ENCODE measurements at places on chromosomes 13 and 19. TPM values are rescaled to one million over a fixed set of nuclear protein-coding genes. Genes with fewer than 3 reads are reported as not detected.

Gene C3
- 35.3 TPM for total RNA-seq

Gene ZNF534
- total RNA-seq = not detected

Gene ZNF350
- 9.4 TPM for total RNA-seq

Gene KASH5
- not detected for total RNA-seq

Gene ZNF296
- total RNA-seq = 10.7 TPM

Gene CALR3
- not detected for total RNA-seq

Gene SLC1A6
- not detected for total RNA-seq

Gene ATP8B3
- not detected for total RNA-seq

Gene ADGRE2
- total RNA-seq = not detected

Gene C19orf33
- 285 TPM for total RNA-seq

Gene ZNF471
- 1.8 TPM for total RNA-seq

Gene HMG20B
- 161 TPM for total RNA-seq

Gene WDR88
- not detected for total RNA-seq

Gene LILRA6
- total RNA-seq = 3.8 TPM

Gene LRRC63
- total RNA-seq = 0.73 TPM

Gene PLK5
- not detected for total RNA-seq

Gene ZNF90
- 6.4 TPM for total RNA-seq

Gene KLK5
- total RNA-seq = not detected

Gene MAP2K2
- 84.3 TPM for total RNA-seq

Gene SRRM5
- not detected for total RNA-seq

Gene TEX30
- 12.1 TPM for total RNA-seq

Gene ADGRE3
- total RNA-seq = not detected

Gene FAM216B
- total RNA-seq = under 0.01 TPM

Gene PSG11
- total RNA-seq = not detected

Gene ITGBL1
- total RNA-seq = 36.6 TPM

Gene SWSAP1
- total RNA-seq = 0.45 TPM

Gene HSH2D
- 13.5 TPM for total RNA-seq

Gene KLHL1
- 0.14 TPM for total RNA-seq

Gene DACH1
- 1.8 TPM for total RNA-seq

Gene PPP1R13L
- 2.4 TPM for total RNA-seq

Gene B3GNT8
- not detected for total RNA-seq

Gene MEGF8
- total RNA-seq = 12.3 TPM

Gene LYPD3
- total RNA-seq = not detected

Gene SIGLEC5
- not detected for total RNA-seq

Gene GSX1
- not detected for total RNA-seq

Gene LILRB2
- 2.2 TPM for total RNA-seq

Gene CEACAM16
- total RNA-seq = not detected

Gene PSG7
- not detected for total RNA-seq

Gene MCEMP1
- not detected for total RNA-seq

Gene URAD
- total RNA-seq = not detected

All from stomach (tissue), 19 donors.